ENCODE measurements at places on chromosomes 5 and 9.

DNA sequence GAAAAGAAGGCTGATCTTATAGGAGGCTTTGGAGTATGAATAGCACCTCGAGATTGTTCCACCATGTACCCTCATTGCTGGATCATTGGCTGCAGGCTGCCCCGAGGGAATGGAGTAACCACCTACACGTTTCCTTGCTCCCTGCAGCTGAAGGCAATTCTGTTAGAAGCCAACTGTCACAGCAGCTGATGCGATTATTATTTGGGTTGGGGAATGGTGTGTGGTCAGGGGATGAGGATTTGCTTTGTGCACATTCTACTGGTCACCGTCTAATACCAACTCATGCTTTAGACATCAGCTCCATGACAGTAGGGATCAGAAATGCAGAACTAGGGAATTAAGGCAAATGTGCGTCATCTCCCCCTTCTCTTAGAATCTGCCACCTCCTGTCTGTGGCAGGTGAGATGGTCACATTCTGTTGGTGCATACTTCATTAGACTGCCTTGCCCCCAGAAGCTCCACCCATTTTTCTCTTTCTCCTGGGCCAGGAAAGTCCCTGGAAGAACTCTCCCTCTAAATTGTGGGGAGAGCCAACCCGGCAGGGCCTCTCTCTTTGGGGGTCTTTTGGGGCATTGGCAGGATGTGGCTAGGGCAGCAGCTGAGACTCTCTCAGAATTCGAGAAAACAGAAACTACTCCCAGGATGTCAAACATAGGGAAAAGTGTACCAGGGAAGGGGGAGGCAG lies 32.8 kb downstream of the NEUROG1 start:
- no peak for DNase-seq

GRCh38 chr5:55699041-55699688 lies 13.0 kb downstream of the SLC38A9 start:
- no peak for DNase-seq

DNA sequence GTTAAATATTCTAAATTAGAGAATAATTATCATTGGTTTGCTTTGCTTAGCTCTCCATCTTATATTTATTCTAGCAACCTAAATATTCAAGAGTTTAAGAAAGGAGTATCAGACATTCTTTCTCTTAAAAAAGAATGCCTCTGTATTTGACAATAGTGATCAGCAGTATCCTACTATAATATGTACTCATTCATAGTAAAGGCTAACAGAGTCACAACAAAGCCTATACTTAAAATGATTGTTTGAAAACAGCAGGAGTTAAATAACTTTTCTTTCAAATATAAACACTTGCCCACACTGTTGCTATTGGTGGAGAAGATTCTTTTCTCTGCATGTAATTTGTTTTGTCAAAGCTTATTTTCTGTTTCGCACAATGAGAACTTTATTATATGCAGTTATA lies 178.4 kb downstream of the PTPRD start:
- DNase-seq: no peak

- DNase-seq: no peak
Measured at GRCh38 chr5:53291528-53291927, 182.0 kb upstream of the MOCS2 start.

DNA sequence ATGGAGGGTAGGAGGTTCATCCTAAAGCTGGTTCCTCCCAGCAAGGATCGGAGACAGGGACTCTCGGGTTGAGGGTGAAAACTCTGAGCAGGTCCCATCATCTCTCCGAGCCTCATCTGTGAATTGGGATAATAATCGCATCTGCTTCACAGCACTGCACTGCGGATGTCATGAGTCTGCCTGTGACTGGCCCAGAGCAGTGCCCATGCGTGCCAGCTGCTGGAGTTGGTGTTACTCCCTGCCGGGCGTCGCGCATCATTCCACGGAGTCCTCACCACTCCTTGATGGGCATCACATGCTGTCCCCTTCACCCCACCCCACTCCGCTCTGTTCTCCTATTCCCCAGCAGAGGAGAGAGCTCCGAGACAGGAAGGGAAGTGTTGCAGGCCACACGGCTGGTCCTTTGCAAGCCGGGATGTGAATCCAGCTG lies 35.1 kb upstream of the ORM1 start:
- DNase-seq: no peak

GRCh38 chr9:113712053-113712452 lies 164.1 kb upstream of the ZNF618 start:
- no peak for DNase-seq

- no peak for DNase-seq
Measured at GRCh38 chr5:138068742-138069600, 14.9 kb upstream of the WNT8A start.

- no peak for DNase-seq
Measured at GRCh38 chr9:128033609-128034008, 33.5 kb downstream of the NAIF1 start.

DNA sequence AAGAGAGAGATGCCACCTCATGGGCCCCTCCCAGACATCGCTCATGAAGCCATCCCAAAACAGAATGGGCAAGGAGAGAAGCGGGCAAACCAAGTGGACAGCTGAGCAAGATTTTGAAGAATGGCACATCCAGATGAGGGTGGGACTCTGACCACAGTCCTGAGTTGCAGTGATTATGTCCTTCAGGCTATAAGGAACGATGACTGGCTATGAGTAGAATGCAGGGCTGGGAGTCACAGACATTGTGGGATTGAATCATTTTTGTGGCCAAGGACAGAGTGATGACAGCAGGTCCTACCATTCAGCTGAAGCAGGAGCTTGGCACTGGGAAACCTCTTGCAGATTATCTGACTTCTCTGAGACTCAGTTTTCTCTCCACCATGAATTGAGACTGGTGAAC lies 245.7 kb upstream of the SLC30A5 start:
- DNase-seq: peak; percentile 27

DNA sequence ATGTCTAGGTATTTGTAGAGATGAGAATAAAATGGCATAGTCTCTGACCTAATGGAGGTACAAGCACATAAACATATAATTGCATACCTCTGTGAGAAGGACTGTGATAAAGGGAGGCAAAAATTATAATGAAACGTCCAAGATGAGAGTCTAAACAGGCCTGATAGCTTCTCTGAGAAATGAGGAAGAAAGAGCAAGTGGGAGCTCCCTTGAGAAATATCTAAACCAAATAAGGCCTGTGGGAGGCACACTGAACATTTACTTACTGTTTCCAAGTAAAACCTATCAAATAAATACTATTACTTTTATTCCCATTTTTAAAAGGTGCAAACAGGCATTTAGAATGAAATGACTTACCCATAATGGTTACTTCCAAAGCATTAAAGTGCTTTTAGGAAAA lies 125.6 kb upstream of the PAPPA start:
- no peak for DNase-seq

GRCh38 chr5:96219580-96220281 lies 213.3 kb downstream of the PCSK1 start:
- no peak for DNase-seq

- DNase-seq: no peak
Measured at GRCh38 chr9:104784098-104784497, 20.2 kb downstream of the NIPSNAP3B start.

GRCh38 chr9:109520475-109521132 lies 22.5 kb upstream of the PTPN3 start:
- peak; percentile 4 for DNase-seq

GRCh38 chr5:10631316-10631996 lies 67.6 kb downstream of the ANKRD33B start:
- no peak for DNase-seq

DNA sequence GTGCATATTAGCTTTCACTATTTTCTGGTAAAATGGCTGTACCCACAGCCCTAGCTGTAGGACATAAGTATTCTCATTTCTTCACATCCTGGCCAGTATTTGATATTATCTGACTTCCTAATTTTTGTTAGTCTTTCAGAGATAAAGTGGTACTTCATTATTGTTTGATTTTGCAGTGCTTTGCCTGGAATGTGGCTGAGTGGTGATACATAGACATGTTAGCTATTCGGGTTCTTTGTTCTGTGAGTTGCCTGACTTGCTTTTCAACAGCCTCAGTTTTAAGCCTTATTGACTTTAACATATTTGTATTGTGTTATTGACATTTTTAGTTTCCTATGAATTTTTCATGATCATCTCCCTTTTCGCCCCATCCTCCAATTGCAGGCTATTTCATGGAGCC lies 161.1 kb downstream of the GABBR2 start:
- no peak for DNase-seq

DNA sequence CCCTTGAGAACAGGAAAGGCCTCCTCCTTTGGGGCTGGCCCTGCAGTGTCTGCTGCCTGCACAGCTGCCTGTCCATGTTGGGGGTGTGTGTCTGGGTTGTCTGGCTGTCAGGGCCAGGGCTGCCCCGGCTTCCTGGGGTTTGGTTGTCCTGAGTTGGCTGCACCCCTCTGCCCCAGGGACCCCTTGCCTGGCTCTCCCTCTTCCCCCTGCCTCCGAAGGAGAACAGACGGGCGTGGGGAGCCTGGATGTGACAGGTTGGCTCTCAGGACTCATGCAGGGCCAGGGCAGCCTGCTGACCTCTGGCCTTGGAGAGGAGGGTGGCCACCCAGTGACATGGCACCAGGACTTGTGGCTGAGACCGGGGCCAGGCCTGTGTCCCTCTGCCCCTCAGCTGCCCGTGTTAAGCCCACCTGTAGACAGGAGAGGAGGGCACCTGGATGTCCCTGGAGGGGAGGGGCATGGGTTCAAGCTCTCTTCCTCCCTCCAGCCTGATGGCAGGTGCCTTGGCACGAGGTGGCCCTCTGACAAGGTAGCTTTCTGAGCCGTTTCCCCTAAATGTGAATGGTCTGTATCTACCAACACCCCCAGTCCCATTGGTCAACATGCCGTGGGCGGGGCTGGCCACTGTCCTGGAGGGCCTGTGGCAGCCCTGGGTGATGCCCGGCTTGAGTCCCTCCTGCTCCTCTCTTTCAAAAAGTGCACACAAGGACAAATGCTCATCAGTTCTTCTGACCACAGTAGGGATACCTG lies 34.9 kb downstream of the WNK2 start:
- DNase-seq: no peak

GRCh38 chr9:20391208-20391607 lies 231.1 kb downstream of the MLLT3 start:
- DNase-seq: no peak

- DNase-seq: no peak
Measured at GRCh38 chr5:152007653-152008335, 83.1 kb upstream of the GLRA1 start.

GRCh38 chr9:129989740-129990139 lies 53.2 kb downstream of the FNBP1 start:
- no peak for DNase-seq

- DNase-seq: no peak
Measured at GRCh38 chr5:124056991-124057723, 545.2 kb downstream of the CSNK1G3 start.

DNA sequence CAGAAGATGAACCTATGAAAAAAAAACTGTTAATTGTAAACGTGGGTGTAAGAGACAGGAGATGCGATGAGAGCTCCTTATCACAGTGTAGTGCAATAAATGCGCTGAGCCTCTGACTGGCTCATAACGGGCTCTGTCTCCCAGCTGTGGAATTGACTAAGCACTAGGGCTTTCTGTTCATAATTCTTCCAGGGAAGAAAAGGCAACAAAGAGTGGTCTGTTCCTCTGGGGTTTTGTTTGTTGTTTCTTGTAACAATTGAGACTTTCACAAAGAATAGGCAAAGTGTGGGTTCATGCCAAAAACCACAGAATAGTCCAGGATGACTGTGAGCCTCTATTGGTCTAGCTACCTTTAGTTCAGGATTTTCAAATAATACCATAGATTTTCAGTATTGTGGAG lies 39.4 kb downstream of the UBE2QL1 start:
- no peak for DNase-seq

- no peak for DNase-seq
Measured at GRCh38 chr5:161138751-161139455, 286.9 kb upstream of the ATP10B start.

- DNase-seq: no peak
Measured at GRCh38 chr9:129331772-129332500, 153.9 kb upstream of the IER5L start.
